ENCODE measurements at places on chromosomes 1 and 21. TPM values are rescaled to one million over a fixed set of nuclear protein-coding genes. Genes with fewer than 3 reads are reported as not detected.

SLAMF9 gene
- total RNA-seq = 0.41 TPM

CSMD2 gene
- 1.1 TPM for total RNA-seq

IFI44 gene
- total RNA-seq = 2.3 TPM

DNA sequence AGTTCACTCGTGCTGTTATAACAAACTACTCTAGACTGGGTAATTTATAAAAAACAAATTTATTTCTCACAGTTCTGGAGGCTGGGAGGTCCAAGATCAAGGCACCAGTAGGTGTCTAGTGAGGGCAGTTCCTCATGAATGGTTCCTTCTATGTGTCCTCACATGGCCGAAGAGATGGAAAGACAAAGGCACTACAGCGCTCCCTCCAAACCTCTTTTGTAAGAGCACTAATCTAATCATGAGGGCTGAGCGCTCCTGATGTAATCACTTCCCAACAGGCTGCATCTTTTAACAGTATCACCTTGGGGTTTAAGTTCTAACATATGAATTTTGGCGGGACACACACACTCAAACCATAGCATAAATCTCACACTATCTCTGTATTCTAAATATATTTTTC, 54.0 kb upstream of the KANK4 start:
- H3K4me1 ChIP-seq = no peaks in the 10 kb centered on the region
- no peak for DNase-seq
- no peaks in the 10 kb centered on the region for H3K36me3 ChIP-seq
- no peak overlapping the region for H3K27ac ChIP-seq
- H3K4me3 ChIP-seq = no peak overlapping the region
- peaks cover 4% of the 10 kb centered on the region for H3K27me3 ChIP-seq

DNA sequence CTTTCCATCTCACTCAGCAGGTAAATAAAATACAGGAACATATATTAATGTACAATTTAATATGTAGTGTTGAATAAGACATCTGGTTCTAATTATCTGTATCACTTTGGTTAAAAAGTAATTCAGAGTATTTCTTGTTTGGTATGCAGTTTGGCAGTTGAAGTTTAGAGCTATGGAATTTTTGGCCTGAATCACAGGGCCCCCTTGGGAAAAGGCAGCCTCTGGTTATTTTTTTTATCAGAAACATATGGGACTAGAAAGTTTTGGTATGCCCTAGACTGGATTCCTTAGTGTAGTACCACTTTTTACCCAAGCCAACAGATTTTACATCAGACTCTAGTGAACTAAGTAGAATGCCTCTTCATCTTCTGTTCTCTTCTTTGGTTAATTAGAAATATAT, 26.4 kb downstream of the CNST start:
- peak overlapping the region; percentile 78 for H3K27ac ChIP-seq
- H3K4me1 ChIP-seq = peaks cover 86% of the 10 kb centered on the region
- DNase-seq = peak; percentile 93
- peaks cover 73% of the 10 kb centered on the region for H3K36me3 ChIP-seq
- peak overlapping the region; percentile 62 for H3K4me3 ChIP-seq

GRCh38 chr1:57655161-57655560, 231.3 kb upstream of the DAB1 start:
- no peak overlapping the region for H3K27ac ChIP-seq
- no peaks in the 10 kb centered on the region for H3K36me3 ChIP-seq
- no peak for DNase-seq
- H3K4me3 ChIP-seq = no peak overlapping the region
- H3K27me3 ChIP-seq = no peaks in the 10 kb centered on the region

- no peak for DNase-seq
- H3K4me1 ChIP-seq = no peaks in the 10 kb centered on the region
- peaks cover 6% of the 10 kb centered on the region for H3K27me3 ChIP-seq
- H3K36me3 ChIP-seq = peaks cover 10% of the 10 kb centered on the region
- H3K4me3 ChIP-seq = no peak overlapping the region
Measured at GRCh38 chr1:207128336-207128921, 24.4 kb downstream of the C4BPA start.

DNA sequence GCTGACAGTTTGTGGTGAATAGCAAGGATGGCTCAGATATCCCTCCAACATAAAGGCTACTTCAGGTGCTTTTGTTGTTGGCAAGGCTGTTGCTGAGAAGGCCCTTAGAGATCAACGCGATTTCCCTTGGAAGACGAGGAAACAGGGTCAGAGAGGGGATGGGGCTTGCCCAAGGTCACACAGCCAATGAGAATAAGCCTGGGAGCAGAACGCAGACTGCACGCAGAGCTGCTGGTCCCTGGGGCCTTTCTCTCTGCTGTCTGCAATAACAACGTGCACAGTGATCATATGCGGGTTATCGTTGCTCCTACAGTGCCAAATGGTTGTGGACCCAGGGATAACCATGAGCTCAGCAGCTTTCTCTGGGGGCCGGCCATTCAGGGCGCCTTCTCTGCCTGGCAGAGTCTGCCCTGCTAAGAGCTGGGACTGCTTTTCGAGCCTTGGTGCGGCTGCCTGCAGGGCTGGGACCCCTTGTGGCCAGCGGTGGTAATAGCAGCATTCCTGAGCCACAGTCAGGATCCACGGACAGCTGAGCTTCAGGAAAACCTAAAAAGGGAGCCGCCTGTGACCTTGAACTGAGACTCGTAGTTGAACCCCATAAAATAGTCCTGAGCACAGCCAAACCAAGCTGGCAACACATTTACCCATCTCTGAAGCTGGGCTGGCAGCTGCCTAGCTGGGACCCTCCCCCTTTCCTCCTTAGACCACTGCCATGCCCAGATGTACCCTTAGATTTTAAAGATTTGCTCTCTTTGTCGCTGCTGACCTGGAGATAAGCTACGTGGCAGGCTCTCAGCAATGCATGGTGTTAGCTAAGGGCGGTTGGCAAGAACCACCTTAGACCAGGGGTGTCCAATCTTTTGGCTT, 39.8 kb downstream of the HTR6 start:
- peaks cover 3% of the 10 kb centered on the region for H3K27me3 ChIP-seq
- no peak overlapping the region for H3K4me3 ChIP-seq
- peak; percentile 67 for DNase-seq
- H3K4me1 ChIP-seq = peaks cover 9% of the 10 kb centered on the region
- H3K27ac ChIP-seq = no peak overlapping the region

DNA sequence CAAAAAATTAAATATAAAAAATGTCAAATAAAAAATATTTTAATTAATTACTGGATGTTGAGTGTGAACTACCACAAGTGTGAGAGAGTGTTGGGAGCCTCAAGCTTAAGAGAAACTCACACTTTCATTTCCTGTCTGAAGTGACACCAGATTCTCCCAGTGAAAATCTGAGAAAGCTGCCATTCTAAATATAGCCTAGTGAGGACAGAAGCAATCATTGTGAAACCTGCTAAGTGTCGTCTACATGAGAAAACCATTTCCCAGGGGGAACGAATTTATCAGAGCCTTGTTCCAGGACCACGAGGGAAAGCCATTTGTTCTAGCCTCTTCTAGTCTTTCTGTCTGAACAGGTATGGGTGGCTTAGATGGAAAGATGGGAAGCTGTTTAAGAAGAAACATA, 329.3 kb upstream of the PRMT6 start:
- no peaks in the 10 kb centered on the region for H3K36me3 ChIP-seq
- no peak overlapping the region for H3K27ac ChIP-seq
- no peak overlapping the region for H3K4me3 ChIP-seq
- no peak for DNase-seq
- H3K4me1 ChIP-seq = no peaks in the 10 kb centered on the region

DNA sequence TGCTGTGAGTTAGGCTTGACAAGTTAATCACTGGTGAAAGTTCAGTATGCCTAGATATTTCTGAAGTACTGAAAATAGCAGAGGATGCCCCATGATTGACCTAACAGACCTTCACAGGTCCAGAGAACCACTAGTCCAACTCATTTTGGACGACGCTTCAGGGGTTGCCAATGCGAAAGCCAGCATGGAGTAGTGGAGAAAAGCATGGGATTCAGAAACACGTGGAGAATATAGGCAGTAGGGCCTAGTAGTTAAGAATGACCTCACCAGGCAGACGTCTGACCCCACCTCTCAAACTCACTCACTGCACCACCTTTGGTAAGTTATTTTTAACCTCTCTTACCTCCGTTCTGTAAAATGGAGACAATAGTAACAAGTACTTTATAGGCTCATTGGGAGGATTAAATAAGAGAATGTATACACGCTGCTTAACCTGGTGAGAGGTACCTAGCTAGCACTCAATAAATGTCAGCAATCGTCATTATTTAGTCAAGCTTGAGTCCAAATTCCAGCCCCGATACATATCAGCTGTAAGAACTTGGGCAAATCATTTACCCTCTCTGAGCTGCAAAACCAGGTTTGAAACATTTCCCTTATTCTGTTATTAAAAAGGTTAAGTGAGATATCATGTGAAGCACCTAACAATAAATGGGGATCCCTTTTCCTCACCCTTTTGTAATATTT, 13.2 kb downstream of the PLPP3 start:
- H3K27me3 ChIP-seq = no peaks in the 10 kb centered on the region
- H3K4me3 ChIP-seq = no peak overlapping the region
- no peak for DNase-seq
- no peak overlapping the region for H3K27ac ChIP-seq

GRCh38 chr1:81512252-81513003, 288.3 kb upstream of the ADGRL2 start:
- no peak for DNase-seq
- no peaks in the 10 kb centered on the region for H3K36me3 ChIP-seq
- H3K27me3 ChIP-seq = peaks cover under 1% of the 10 kb centered on the region
- no peaks in the 10 kb centered on the region for H3K4me1 ChIP-seq
- no peak overlapping the region for H3K4me3 ChIP-seq

- peaks cover 69% of the 10 kb centered on the region for H3K4me1 ChIP-seq
- DNase-seq = peak; percentile 73
- H3K27me3 ChIP-seq = no peaks in the 10 kb centered on the region
- no peak overlapping the region for H3K4me3 ChIP-seq
- H3K27ac ChIP-seq = peak overlapping the region; percentile 85
Measured at GRCh38 chr1:198465201-198466144, 75.0 kb downstream of the ATP6V1G3 start.

All from HFFc6 (cell line).